Activated CD8-positive, alpha-beta T cell treated with anti-CD3 and anti-CD28 coated beads for 36 hours (primary cell): ENCODE measurements at places on chromosomes 11 and 22. TPM values are rescaled to one million over a fixed set of nuclear protein-coding genes. Genes with fewer than 3 reads are reported as not detected.
A peak's percentile ranks its signal among the peaks of the same experiment; 100 is the strongest.

ADAMTS8 gene
- not detected for total RNA-seq

- no peaks in the 10 kb centered on the region for H3K36me3 ChIP-seq
- H3K27ac ChIP-seq = no peak overlapping the region
- peaks cover 16% of the 10 kb centered on the region for H3K27me3 ChIP-seq
- DNase-seq = no peak
- H3K4me1 ChIP-seq = no peaks in the 10 kb centered on the region
These were observed 70.5 kb downstream of the RPUSD4 start for GRCh38 chr11:126140926-126141280.

DNA sequence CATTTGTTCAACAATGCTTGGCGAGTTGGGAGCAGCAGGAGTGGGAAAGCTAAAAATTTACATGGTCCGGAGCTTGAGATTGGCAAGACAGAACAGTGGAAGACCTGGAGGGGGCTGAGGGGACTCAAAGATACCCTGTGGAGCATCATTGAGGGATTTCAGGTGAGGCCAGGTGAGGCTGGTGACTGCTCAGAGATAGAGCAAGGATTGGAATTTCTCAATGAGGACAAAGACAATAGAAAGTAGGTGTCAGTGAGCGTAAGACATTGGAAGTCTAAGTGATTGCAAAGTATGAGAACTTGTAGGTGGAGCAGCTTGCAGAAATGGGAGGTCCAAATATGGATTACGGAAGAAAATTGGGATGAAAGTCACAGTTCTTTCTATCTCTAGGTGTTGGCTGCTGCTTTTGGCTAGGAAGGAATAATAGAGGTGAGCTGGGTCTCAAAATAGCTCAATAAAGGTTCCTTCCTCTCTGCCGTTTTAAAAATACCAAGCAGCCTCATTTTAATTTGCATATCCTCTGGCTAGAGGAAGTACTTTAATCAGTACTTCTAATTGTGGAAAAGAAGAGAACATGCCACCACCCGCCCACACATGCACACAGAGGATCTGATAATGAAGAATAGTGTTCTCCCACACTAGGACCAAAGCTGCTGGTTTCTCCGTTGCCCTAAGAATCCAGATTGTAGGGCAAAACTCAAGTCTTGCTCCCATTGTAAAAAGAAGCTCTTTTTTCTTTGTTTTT, 41.8 kb upstream of the SORL1-AS1 start:
- H3K4me3 ChIP-seq = peak overlapping the region; percentile 45
- H3K36me3 ChIP-seq = peaks cover 74% of the 10 kb centered on the region
- H3K27ac ChIP-seq = peak overlapping the region; percentile 92

DNA sequence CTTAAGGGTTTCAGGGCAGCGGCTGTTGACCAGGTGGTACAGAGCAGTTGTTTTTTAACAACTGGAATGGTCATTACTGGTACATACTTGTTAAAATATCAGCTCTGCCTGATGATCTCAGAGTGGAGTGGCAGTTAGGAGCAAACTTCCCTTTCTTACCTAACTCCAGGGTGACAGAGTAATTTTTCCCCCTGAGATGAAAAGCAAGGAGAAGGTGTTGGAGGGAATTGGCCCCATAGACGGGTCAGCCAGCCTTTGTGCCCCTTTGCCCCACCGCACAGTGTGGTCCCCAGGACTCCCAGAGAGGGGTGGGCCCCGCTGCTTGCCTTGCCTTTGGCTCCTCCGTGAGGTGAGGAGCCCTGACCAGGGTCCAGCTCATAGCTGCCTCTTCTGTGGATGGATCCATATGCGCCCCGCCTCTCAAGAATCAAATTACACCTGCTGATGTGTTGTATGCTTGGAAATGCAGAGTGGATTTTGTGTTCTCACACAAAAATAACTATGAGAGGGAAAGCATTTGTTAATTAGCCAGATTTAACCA, 27.0 kb upstream of the SORL1-AS1 start:
- H3K27ac ChIP-seq = no peak overlapping the region
- DNase-seq = no peak
- H3K4me1 ChIP-seq = peaks cover 67% of the 10 kb centered on the region
- no peaks in the 10 kb centered on the region for H3K27me3 ChIP-seq
- no peak overlapping the region for H3K4me3 ChIP-seq
- H3K36me3 ChIP-seq = peaks cover 37% of the 10 kb centered on the region

APOL1 gene
- 13.8 TPM for total RNA-seq

DNA sequence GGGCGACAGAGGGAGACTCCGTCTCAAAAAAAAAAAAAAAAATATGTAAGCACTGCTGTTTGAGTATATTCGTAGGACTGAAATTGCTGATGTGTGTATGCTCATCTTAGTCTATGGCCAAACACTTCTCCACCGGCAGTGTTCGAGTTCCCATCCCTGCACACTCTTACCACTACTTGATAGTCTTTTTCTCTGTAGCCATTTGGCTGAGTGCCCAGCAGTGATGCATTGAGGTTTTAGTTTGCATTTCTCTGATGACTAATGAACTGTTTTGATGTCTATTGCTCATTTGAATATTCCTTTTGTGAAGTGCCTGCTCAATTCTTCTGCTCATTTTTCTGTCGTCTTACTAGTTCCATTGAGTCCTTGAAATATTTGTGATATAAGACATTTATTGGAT, 1.9 kb downstream of the TIRAP start:
- peaks cover 51% of the 10 kb centered on the region for H3K4me1 ChIP-seq
- peaks cover 9% of the 10 kb centered on the region for H3K36me3 ChIP-seq
- no peaks in the 10 kb centered on the region for H3K27me3 ChIP-seq
- peak; percentile 98 for DNase-seq
- peak overlapping the region; percentile 51 for H3K27ac ChIP-seq

- peaks cover 3% of the 10 kb centered on the region for H3K27me3 ChIP-seq
- DNase-seq = no peak
- H3K4me3 ChIP-seq = no peak overlapping the region
- H3K36me3 ChIP-seq = no peaks in the 10 kb centered on the region
These were observed 18.1 kb upstream of the RDX start for GRCh38 chr11:110314366-110315095.

- peaks cover 4% of the 10 kb centered on the region for H3K4me1 ChIP-seq
- DNase-seq = peak; percentile 38
- H3K27ac ChIP-seq = no peak overlapping the region
- H3K27me3 ChIP-seq = no peaks in the 10 kb centered on the region
- no peaks in the 10 kb centered on the region for H3K36me3 ChIP-seq
- H3K4me3 ChIP-seq = no peak overlapping the region
These were observed 52.6 kb upstream of the NAV2 start for GRCh38 chr11:19660076-19660475.

DNA sequence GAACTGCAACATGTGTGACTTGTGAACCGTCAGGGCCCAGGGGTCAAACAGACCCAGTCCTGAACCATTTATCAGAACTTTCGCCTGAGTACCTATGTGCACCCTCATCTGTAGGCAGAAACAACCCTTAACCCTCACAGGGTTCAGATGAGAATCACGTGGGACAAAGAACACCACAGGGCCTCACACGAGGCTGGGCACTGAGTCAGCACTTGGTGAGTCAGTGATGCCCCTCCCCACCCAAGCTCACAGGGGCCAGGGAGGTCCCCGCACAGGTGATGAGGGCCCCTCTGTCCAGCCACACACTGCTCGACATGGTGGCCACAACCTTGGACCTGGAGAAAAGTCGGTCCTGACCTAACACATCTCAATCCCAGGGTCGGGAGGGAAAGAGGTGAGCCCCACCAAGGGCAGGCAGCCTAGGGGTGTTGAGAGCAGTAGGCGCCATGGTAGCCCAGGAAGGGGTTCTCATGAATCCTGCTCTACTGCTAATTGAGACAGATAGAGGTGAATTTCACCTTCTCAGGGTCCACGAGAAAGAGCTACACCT, 176.4 kb downstream of the SHANK2 start:
- H3K27ac ChIP-seq = no peak overlapping the region
- no peak overlapping the region for H3K4me3 ChIP-seq
- no peaks in the 10 kb centered on the region for H3K4me1 ChIP-seq

GRCh38 chr22:40020956-40021355, 26.2 kb downstream of the FAM83F start:
- no peak overlapping the region for H3K27ac ChIP-seq
- no peaks in the 10 kb centered on the region for H3K36me3 ChIP-seq
- H3K4me1 ChIP-seq = peaks cover 5% of the 10 kb centered on the region
- no peak for DNase-seq
- no peaks in the 10 kb centered on the region for H3K27me3 ChIP-seq

GP1BB gene
- not detected for total RNA-seq

BBOX1 gene
- not detected for total RNA-seq

GRCh38 chr22:32752326-32752725, 49.2 kb upstream of the TIMP3 start:
- H3K4me3 ChIP-seq = no peak overlapping the region
- H3K4me1 ChIP-seq = peaks cover 6% of the 10 kb centered on the region
- peak; percentile 14 for DNase-seq
- H3K27ac ChIP-seq = no peak overlapping the region

- peaks cover 2% of the 10 kb centered on the region for H3K4me1 ChIP-seq
- DNase-seq = no peak
- peaks cover 19% of the 10 kb centered on the region for H3K36me3 ChIP-seq
- H3K27me3 ChIP-seq = no peaks in the 10 kb centered on the region
- H3K4me3 ChIP-seq = no peak overlapping the region
These were observed 146.3 kb downstream of the WNT7B start for GRCh38 chr22:45830531-45831245.

DNA sequence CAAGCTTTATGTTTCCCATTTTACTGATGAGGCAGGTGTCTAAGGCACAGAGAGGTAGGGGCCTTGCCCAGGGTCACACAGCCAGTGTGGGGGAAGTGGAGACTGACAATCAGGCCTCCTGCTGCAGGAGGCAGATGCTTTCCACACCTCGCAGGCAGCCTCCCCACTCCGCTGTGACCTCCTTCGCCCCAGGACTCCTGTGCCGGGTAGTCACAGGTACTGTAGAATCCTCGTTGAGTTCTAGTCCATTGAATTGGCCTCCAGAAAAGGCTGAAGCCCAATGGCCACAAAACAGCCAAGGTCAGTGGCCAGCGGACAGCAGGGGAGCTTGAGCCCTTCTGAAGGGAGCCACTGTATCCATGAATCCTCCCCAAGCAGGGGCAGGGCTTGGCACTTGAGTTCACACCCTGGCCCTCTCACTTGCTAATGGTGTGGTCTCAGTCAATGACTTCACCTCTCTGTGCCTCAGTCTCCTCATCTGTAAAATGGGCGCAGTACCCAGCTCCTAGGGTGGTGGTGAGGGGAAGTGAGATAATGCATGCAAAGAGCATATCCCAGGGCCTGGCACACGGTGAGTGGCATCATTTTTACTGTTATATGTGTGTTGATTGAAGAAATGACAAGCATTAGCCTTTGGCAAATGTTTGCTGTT, 1.1 kb upstream of the FXYD2 start:
- H3K27ac ChIP-seq = peak overlapping the region; percentile 9
- no peak for DNase-seq
- no peaks in the 10 kb centered on the region for H3K36me3 ChIP-seq
- H3K4me1 ChIP-seq = peaks cover 86% of the 10 kb centered on the region
- no peaks in the 10 kb centered on the region for H3K27me3 ChIP-seq

- H3K4me3 ChIP-seq = no peak overlapping the region
- no peak for DNase-seq
- H3K27me3 ChIP-seq = no peaks in the 10 kb centered on the region
- no peaks in the 10 kb centered on the region for H3K36me3 ChIP-seq
These were observed 20.4 kb upstream of the C11orf87 start for GRCh38 chr11:109401545-109401944.

GRCh38 chr22:46776876-46777608, 14.6 kb downstream of the TBC1D22A start:
- peak overlapping the region; percentile 60 for H3K27ac ChIP-seq
- H3K4me3 ChIP-seq = peak overlapping the region; percentile 69
- peaks cover 21% of the 10 kb centered on the region for H3K36me3 ChIP-seq
- peaks cover 55% of the 10 kb centered on the region for H3K4me1 ChIP-seq

CTSW gene
- total RNA-seq = 124 TPM

GRCh38 chr22:45689211-45689610, 17.6 kb downstream of the ATXN10 start:
- peaks cover 16% of the 10 kb centered on the region for H3K4me1 ChIP-seq
- peaks cover 21% of the 10 kb centered on the region for H3K36me3 ChIP-seq
- H3K4me3 ChIP-seq = no peak overlapping the region
- no peaks in the 10 kb centered on the region for H3K27me3 ChIP-seq
- no peak overlapping the region for H3K27ac ChIP-seq

- no peaks in the 10 kb centered on the region for H3K36me3 ChIP-seq
- no peaks in the 10 kb centered on the region for H3K27me3 ChIP-seq
- H3K27ac ChIP-seq = no peak overlapping the region
- no peak for DNase-seq
These were observed 24.9 kb upstream of the CHKA start for GRCh38 chr11:68146010-68146540.

MS4A3 gene
- total RNA-seq = not detected

- H3K27ac ChIP-seq = no peak overlapping the region
- peak overlapping the region; percentile 51 for H3K4me3 ChIP-seq
- H3K4me1 ChIP-seq = peaks cover 9% of the 10 kb centered on the region
- H3K36me3 ChIP-seq = no peaks in the 10 kb centered on the region
- peaks cover 22% of the 10 kb centered on the region for H3K27me3 ChIP-seq
These were observed 264 bp downstream of the BCO2 start for GRCh38 chr11:112175599-112175952.

CCDC179 gene
- not detected for total RNA-seq

DNA sequence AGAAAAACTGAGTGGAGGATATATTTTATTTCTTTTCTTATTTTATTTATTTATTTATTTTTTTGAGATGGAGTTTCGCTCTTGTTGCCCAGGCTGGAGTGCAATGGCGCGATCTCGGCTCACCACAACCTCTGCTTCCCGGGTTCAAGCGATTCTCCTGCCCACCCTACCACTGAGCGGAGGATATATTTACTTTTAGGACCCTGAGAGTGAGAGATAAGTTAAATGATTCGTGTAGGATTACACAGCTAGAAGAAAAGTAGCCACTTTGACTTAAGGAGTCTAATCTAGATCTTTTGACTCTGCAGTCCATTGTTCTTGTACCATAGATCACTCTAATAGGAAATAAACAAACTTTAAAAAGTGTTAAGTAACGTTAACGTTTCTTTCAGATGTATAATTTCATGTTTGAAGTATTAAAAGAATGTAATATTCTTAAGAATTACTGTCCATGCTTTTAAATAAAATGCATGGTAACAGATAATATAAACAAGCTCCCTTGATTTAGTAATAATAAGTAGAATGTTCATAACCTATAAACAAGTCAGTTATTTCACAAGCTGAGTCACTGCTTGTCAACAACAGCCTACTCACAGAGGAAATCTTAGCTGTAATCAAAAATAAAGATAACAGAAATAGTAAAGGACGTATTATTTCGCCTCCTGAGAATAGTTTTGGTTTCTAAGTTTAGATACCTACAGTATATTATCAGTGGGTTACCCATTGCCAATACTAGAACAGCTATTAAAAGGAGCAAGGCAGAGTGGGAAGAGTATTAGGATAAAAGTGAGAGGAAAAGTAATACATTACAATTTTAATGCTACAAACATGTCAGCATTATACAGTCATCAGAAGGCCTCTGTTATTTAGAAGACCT, 18.6 kb downstream of the USP47 start:
- no peak overlapping the region for H3K4me3 ChIP-seq
- no peaks in the 10 kb centered on the region for H3K27me3 ChIP-seq
- H3K36me3 ChIP-seq = no peaks in the 10 kb centered on the region
- H3K4me1 ChIP-seq = peaks cover 66% of the 10 kb centered on the region

DNA sequence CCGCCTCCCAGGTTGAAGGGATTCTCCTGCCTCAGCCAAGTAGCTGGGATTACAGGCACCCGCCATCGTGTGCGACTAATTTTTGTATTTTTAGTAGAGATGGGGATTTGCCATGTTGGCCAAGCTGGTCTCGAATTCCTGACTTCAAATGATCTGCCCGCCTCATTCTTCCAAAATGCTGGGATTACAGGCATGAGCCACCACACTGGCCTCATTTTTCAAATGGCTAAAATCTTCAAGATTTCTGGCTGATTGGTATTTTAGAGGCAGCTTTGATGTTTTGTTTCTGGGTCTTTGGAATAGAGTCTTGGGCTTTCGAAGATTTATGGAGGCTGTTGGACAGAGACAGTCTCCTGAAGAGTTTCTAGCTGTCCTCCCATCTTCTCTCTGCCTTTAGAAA, 5.8 kb upstream of the SLC3A2 start:
- no peak for DNase-seq
- H3K27me3 ChIP-seq = no peaks in the 10 kb centered on the region
- H3K36me3 ChIP-seq = peaks cover 29% of the 10 kb centered on the region
- peaks cover 7% of the 10 kb centered on the region for H3K4me1 ChIP-seq
